ENCODE measurements at places on chromosomes 4 and X.

DNA sequence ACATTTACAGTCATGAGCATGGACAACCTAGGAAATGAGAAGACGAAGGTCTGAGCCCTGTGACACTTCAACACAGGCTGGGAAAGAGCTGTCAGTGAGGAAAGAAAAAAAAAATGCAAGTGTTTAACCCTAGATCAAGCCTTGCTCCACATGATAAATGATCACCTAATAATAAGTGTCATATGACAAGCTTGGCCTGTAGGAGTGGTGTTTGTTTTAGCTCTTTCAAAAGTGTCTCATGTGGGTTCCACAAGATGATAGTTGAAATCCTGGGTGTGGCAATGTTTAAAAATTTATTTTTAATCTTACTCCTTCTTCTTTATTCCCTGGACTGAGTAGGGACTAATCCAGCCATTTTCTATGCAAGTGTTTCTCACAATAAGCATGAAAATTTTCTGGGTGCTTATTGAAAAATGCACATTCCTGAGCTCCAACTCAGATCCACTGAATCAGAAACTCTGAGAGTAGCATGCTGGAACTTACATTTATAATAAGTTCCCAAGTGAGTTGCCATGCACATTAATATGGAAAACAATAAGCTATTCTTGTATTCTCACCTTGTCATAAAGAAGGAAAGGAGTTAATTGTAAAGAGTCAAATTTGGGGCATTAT lies 138.3 kb downstream of the AREG start:
- DNase-seq, result no peak

DNA sequence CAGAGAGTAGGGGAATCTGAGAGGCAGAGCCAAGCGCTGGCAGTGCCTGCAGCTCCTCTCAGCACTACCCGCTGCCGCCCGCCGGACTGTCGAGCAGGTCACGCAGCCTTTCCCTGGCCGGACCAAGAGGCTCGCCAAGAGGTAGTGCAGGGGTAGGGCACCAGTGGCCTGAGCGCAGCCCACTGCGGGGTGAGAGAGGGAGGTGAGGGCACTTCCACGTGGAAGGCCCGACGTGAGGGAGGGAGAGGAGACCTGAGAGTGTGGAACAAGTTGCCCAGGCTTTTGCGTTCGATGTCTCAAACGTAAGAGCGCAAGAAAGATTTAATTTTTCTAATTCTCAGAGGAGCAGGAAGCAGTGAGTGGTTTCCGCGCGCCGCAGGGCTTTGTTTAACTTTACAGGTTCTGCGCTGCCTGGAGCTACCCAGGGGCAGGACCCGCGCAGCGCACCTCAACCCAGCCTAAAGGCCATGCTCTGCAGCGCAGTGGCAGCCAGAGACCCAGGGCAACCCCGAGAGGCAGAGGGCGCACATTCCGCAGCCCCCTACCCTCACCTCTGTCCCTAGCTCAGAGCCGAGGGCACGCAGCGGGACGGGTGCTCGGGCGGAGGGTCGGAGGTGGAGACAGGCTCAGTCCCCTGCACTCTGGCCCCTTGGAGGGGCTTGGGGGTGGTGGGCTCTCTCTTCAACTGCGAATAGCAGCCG lies 14.9 kb downstream of the ARHGAP36 start:
- DNase-seq, result no peak

GRCh38 chr4:70709611-70710205 lies 12.1 kb upstream of the RUFY3 start:
- DNase-seq, result no peak

DNA sequence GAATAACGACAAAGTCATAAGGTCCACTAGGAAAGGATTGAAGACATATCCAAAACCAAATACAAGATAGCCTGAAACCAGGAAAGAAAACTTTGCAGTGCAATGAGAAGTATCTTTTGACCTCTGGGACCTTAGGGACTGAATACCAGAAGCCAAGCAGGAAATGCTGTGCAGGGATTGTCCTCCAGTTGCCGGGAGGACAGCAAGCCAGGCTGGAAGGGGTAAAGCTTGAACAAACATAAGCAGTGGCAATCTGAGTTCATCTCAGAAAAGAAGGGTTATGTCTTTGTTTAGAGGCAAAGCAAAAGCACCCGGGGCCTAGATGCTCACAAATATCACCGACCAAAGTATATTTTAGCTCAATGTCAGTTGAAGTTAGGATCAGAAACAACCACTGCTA lies 55.3 kb upstream of the VCX start:
- no peak for DNase-seq

DNA sequence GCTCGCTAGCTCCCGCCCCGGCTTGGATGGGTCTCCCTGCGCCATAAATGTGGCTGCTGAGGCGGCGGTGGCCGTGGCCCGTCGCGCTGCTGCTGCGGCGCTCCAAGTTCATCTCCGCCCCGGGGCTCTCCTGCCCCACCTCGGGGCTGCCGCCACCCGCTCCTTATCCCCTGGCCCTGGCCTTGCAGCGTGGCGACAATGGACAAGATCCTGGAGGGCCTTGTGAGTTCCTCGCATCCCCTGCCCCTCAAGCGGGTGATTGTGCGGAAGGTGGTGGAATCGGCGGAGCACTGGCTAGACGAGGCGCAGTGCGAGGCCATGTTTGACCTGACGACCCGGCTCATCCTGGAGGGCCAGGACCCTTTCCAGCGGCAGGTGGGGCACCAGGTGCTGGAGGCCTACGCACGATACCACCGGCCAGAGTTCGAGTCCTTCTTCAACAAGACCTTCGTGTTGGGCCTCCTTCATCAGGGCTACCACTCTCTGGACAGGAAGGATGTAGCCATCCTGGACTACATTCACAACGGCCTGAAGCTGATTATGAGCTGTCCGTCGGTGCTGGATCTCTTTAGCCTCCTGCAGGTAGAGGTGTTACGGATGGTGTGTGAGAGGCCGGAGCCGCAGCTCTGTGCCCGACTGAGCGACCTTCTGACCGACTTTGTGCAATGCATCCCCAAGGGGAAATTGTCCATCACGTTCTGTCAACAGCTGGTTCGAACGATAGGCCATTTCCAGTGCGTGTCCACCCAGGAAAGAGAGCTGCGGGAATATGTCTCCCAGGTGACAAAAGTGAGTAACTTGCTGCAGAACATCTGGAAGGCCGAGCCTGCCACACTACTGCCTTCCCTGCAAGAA lies 763 bp downstream of the USP38 start:
- DNase-seq, result no peak

- no peak for DNase-seq
Measured at GRCh38 chr4:53105313-53105712, 243.2 kb downstream of the RASL11B start.

DNA sequence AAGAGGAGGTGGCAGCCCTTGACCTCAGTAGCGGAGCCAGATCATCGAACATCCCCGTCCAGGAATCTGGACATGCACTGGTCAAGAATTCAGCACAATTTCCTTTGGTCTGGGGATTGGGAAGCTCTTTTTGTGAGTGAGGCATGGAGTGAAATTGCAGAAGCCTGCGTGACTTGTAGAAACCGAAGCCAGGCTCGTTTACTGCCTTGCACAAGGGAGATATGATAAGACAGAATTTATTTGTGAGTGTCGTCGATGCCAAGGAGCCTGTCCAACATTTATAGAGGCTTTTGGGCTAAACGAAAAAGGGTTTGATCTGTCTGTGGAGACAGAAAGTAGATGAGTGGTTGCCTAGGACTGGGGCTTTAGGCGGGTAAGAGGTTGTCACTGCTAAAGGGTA lies 50.6 kb downstream of the TBL1X start:
- DNase-seq, result no peak

DNA sequence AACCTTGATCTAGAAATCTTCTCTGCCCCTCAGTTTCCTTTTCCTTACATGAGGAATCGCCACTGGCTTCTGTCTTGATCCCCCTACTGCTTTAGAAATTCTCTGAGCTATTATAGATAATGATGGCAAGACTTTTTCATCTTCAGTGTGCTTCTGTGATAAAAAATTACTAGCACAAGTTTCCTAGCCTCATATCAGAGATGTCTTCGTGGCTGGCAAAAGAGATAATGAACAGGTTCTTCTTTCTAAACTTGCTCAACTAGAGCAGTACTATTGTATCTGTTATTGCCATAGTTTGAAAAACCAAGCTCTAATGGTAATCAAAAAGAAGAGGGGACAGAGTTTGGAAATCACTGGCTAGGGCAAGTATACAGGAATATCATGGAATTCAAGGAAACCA lies 4.1 kb upstream of the PDGFC start:
- no peak for DNase-seq

- peak; percentile 37 for DNase-seq
Measured at GRCh38 chr4:900073-900472, 32.0 kb downstream of the GAK start.

- DNase-seq, result no peak
Measured at GRCh38 chrX:9942086-9942485, 25.1 kb upstream of the CLDN34 start.

DNA sequence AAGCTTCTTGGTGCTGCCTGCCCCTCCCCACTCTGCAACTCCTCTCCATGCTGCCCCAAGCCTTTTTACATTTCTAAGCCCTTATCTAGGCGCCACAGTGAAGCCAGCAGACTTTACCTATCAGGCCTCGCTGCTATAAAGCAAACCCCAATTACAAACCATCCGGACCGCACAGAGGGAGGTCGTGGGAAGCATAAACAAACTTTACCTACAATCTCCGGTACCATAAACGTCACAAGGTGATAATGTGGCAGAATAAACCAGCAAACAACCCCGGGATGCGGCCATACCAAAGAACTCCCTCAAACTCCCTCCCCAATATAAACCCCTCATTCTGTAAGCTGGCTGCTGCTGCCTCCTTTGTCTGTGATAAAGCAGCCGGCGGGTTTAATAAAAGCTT lies 54.0 kb upstream of the ZCCHC13 start:
- DNase-seq, result no peak

GRCh38 chrX:69238114-69238886 lies 73.0 kb upstream of the PJA1 start:
- peak; percentile 77 for DNase-seq

- DNase-seq, result no peak
Measured at GRCh38 chr4:172124656-172125308, 311.6 kb downstream of the GALNTL6 start.

GRCh38 chr4:85733798-85734197 lies 258.8 kb downstream of the ARHGAP24 start:
- no peak for DNase-seq

- no peak for DNase-seq
Measured at GRCh38 chrX:11193035-11193469, 81.9 kb downstream of the HCCS start.

- no peak for DNase-seq
Measured at GRCh38 chr4:12791536-12791935, 692.6 kb downstream of the RAB28 start.

- DNase-seq, result no peak
Measured at GRCh38 chr4:124873361-124874171, 161.0 kb upstream of the ANKRD50 start.

GRCh38 chrX:3026074-3026815 lies 15.0 kb upstream of the ARSF start:
- DNase-seq, result no peak

GRCh38 chrX:109875831-109876230 lies 127.1 kb upstream of the TMEM164 start:
- no peak for DNase-seq

GRCh38 chrX:13123857-13124345 lies 79.5 kb upstream of the FAM9C start:
- DNase-seq, result no peak

GRCh38 chr4:41446391-41446790 lies 91.6 kb upstream of the LIMCH1 start:
- no peak for DNase-seq

GRCh38 chrX:70476934-70477733 lies 32.5 kb downstream of the DLG3 start:
- DNase-seq, result no peak

GRCh38 chrX:47706575-47706974 lies 47.6 kb upstream of the UXT start:
- DNase-seq, result no peak

GRCh38 chrX:38375891-38376290 lies 23.5 kb downstream of the OTC start:
- no peak for DNase-seq

Data from cerebellum (tissue), 4 donors.